ENCODE measurements at places on chromosomes 2 and 18. TPM values are rescaled to one million over a fixed set of nuclear protein-coding genes. Genes with fewer than 3 reads are reported as not detected.

- DNase-seq: no peak
Observed at GRCh38 chr2:86704459-86704971, 15.6 kb upstream of the RMND5A start.

DNA sequence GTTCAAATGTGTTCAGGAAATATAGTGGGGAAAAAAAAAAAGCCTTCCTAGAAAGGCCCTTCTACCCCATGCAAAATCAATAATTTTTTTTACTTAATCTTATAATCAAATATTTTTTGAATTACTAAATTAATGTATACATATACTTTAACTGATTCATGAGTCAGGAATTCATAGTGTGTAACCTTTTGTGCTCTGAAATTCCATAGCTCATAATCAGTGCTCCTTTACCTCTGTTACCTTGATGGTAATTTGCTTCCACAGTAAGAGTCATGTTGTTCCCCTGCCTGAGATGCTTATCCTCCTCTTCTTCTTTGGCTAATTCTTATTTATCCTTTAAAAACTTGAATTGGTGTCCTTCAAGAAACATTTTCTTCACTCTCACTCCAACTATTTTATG is 414.2 kb downstream of the THSD7B start:
- DNase-seq: no peak

- no peak for DNase-seq
Observed at GRCh38 chr2:223306371-223306770, 254.4 kb downstream of the KCNE4 start.

- no peak for DNase-seq
Observed at GRCh38 chr2:133605011-133605765, 36.9 kb upstream of the NCKAP5 start.

GRCh38 chr2:25330273-25330672 is 11.5 kb downstream of the DNMT3A start:
- DNase-seq: no peak

- no peak for DNase-seq
Observed at GRCh38 chr2:165803123-165803760, 9.2 kb upstream of the GALNT3 start.

DNA sequence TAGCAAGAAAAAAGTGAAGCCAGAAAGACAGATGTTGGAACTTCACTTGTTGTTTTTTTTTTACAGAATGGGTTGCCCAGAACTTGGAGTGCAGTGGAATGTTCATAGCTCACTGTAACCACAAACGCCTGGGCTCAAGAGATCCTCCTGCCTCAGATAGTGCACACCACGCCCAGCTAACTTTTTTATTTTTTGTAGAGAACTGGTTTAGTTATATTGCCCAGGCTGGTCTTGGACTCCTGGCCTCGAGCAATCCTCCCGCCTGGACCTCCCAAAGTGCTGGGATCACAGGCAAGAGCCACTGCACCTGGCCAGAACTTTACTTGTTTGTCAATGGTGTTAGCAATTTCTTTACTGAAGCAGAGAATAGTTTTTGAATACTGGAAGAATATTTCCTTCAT is 11.9 kb upstream of the ASPRV1 start:
- DNase-seq: no peak

DNA sequence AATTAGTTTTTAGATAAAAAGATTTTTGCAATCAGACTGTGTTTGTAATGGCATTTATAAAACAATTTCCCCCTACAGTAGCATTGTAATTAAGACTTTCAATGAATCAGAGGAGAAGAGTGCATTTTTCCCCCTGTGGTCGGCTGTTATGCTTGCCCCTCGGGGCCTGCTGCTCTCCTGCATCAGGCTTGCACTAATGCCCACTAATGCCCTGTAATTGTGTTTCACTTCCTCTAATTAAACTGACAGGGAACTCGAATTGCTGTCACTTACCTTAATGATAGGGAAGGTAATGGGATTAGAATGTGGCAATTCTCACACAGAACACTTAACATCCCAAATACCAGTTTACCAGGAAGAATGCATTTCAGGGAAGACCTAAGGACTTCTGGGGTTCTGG is 61.2 kb upstream of the LRRTM1 start:
- no peak for DNase-seq

ELMOD3 gene
- 15.5 TPM for polyA plus RNA-seq

NDC80 gene
- polyA plus RNA-seq: 8.5 TPM

All from forelimb muscle (tissue), 1 donor.